Dermis blood vessel endothelial cell (primary cell): ENCODE measurements at places on chromosomes 1 and 21. TPM values are rescaled to one million over a fixed set of nuclear protein-coding genes. Genes with fewer than 3 reads are reported as not detected.

- no peak for DNase-seq
Observed at GRCh38 chr1:198837278-198838021, 198.6 kb downstream of the PTPRC start.

The CD2 gene
- not detected in 2 replicates for total RNA-seq

DNA sequence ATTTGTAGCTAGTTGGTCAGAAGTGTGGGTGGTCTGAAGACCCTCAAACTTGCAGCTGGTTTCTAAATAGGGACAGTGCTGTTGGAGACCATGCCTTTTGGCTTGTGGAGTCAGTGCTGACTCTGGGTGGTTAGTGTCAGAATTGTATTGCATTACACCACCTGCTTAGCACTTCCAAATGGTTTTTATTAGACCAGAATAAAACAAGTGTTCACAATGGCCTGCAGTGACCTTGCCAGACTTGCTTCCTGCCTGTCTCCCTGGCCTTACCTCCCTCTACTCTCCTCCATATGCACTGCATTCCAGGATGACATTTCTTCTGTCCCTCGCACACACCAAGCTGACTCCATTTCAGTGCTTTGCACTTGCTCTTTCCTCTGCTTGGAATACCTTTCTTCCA, 72.7 kb upstream of the CNIH3 start:
- peak; percentile 37 for DNase-seq

DNA sequence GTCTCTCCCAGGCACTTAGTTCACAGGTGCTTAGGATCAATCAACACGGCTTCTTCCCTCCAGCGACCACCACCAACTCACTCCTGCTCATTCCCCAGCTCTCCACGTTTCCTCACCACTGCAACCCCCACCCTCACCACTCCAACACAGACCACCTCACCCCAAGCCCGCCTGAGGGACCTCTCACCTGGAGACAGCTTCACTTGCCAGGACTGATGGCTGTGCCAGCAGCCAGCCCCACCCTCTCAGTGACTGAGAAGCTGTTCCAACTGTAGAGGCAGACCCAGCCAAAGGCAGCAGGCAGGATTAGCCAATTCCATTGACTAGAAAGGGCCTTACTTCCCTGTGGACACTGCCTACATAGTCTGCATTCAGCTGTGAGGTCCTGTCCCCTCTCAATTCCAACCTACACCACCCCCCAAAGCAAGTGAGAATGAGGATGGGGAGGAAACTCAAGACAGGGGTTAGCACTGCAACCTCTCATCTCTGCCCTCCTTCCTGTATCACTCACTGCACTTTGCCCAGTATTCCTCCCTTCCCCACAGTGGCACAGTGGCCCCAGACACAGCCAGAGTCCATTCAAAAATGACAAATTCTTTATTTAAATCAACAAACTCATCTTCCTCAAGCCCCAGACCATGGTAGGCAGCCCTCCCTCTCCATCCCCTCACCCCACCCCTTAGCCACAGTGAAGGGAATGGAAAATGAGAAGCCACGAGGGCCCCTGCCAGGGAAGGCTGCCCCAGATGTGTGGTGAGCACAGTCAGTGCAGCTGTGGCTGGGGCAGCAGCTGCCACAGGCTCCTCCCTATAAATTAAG, 7.6 kb downstream of the TAGLN2 start:
- DNase-seq, result no peak

The ITGB3BP gene
- 9.7 and 21.0 TPM in 2 replicates for total RNA-seq

The VSIG8 gene
- total RNA-seq, result 0.09 TPM in 1 of 2 replicates, not detected in the other

DNA sequence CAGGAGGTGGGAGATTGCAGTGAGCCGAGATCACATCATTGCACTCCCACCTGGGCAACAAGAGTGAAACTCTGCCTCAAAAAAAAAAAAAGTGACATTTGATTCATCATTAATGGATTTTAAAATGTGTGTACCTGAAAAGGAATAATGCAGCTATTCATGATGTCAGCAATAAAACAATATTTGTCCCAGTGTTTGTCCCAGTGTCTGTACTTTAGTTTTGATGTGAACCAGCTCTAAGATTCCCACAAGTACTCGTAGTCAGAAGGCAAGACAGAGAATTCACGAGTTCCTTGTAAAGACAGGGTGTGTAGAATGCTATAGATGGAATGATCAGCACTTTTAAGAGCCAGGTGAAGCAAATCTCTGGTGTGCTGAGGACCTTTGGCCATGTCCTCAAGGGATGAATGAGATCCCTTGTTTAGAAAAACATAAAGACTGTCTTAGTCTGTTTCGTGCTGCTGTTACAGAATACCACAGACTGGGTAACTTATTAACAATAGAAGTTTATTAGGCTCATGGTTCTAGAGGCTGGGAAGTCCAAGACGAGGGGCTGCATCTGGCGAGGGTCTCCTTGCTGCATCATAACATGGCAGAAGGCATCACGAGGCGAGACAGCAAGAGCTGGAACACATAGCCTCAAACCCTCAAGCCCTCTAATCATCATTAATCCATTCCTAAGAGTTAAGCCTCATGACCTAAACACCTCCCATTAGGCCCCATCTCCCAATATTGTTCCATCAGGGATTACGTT, 12.0 kb upstream of the TMPRSS2 start:
- no peak for DNase-seq

The RHBG gene
- not detected in 2 replicates for total RNA-seq

- no peak for DNase-seq
Observed at GRCh38 chr1:223067914-223068313, 75.1 kb downstream of the TLR5 start.
